ENCODE measurements at places on chromosomes 2 and 18. TPM values are rescaled to one million over a fixed set of nuclear protein-coding genes. Genes with fewer than 3 reads are reported as not detected.

GRCh38 chr2:144941743-144942488 is 422.0 kb upstream of the ZEB2 start:
- H3K4me1 ChIP-seq, result no peaks in the 10 kb centered on the region
- H3K36me3 ChIP-seq, result no peaks in the 10 kb centered on the region
- no peak overlapping the region for H3K27ac ChIP-seq

GRCh38 chr2:191637182-191638078 is 40.5 kb upstream of the NABP1 start:
- H3K4me1 ChIP-seq, result peaks cover 42% of the 10 kb centered on the region
- peak overlapping the region; percentile 64 for H3K27ac ChIP-seq

DNA sequence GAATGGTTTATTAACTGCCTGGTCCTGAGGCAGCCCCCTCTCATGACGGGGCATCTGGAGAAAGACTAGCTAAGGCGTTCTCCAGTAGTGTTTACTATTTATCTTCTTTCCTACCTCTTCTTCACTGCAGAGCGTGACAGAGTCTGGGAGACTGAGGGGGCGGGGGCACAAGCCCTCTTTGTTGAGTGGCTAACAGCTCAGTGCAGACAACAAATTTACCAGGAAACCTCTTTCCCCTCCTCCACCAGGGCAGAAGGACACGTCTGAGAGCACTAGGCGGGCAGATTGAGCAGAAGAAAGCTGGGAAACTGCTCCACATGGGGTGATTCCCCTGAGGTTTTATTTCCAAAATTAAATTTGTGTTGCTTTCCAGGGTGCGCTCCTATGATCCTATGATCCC is 322.1 kb downstream of the CNTNAP5 start:
- no peaks in the 10 kb centered on the region for H3K4me1 ChIP-seq
- no peaks in the 10 kb centered on the region for H3K27me3 ChIP-seq
- H3K4me3 ChIP-seq, result no peak overlapping the region
- H3K27ac ChIP-seq, result no peak overlapping the region
- DNase-seq, result no peak
- no peaks in the 10 kb centered on the region for H3K36me3 ChIP-seq

ZNF804A gene
- not detected for total RNA-seq

DNA sequence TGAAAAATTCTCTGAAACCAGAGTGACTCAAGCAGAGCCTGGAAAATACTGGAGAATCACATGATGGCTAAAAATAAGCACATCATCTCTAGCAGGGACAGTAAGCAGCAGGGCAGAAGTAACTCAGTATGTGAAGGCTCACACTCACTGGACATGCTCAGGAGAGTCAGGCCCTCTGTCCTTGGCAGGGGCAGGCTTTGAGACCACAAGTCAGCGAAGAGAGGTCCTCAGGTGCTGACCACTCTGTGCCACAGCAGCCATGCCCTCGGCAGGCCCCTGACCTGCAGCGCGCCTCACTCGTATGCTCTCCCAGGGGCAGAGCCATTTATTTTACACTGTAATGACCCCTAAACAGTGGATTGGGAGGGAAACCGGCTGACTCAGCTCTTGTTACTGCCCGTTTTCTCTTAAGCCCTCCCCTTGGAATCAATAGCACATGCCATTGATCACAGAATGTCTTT is 76.8 kb downstream of the MAPRE2 start:
- no peak overlapping the region for H3K27ac ChIP-seq
- peaks cover 5% of the 10 kb centered on the region for H3K36me3 ChIP-seq
- H3K27me3 ChIP-seq, result no peaks in the 10 kb centered on the region
- peaks cover 8% of the 10 kb centered on the region for H3K4me1 ChIP-seq
- no peak for DNase-seq
- no peak overlapping the region for H3K4me3 ChIP-seq

DNA sequence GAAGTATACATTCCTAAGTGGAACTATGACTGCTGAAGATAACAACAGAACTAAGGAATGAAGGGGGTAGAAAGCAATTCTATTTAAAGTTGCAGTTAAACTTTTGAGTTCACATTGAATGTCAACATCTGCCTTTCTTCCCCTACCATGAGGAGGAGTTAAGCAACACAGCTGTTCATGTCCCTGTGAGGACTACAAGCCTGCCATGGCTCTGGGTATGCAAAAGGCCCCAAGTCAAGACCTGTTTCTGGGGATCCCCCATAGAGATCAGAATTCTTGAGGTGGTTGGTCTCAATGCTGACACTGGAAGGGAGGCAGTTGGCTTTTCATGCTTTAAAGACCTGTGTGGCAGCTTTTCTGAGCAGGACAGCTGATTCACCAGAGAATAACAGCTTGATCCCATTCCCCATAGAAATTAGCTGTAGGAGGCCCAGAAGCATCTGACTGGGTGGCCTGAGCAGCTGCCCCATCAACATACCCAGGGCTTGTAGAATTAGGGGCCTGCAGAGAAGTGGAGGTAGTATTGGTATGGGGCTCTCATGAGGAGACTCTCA is 131.0 kb downstream of the SETBP1 start:
- no peak overlapping the region for H3K27ac ChIP-seq
- H3K4me3 ChIP-seq, result no peak overlapping the region
- H3K4me1 ChIP-seq, result no peaks in the 10 kb centered on the region
- DNase-seq, result no peak
- H3K27me3 ChIP-seq, result no peaks in the 10 kb centered on the region
- no peaks in the 10 kb centered on the region for H3K36me3 ChIP-seq

DNA sequence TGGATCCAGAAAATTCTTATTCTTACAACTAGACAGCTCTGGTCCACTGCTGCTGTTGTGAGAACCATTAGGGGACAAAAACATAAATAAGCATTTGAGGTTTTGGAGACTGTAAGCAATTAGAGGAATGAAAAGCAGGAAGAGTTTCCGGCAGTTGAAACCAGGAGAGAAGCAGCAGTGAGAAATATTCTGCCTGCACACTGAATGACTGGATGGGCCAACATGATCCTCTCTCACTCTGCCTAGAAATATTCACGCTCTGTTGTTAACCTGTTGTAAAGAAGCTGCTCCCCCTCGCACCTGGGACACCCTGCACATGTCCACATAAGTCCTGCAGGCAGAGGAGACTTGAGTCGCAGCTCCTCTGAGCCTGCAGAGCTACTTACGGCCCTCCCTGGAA is 60.4 kb upstream of the RNF152 start:
- H3K4me1 ChIP-seq, result no peaks in the 10 kb centered on the region
- no peaks in the 10 kb centered on the region for H3K36me3 ChIP-seq
- DNase-seq, result no peak

- H3K4me1 ChIP-seq, result no peaks in the 10 kb centered on the region
- H3K27me3 ChIP-seq, result no peaks in the 10 kb centered on the region
- H3K4me3 ChIP-seq, result no peak overlapping the region
These were observed 5.5 kb upstream of the TMEM214 start for GRCh38 chr2:27027211-27027651.

KCNG2 gene
- total RNA-seq, result not detected

DNA sequence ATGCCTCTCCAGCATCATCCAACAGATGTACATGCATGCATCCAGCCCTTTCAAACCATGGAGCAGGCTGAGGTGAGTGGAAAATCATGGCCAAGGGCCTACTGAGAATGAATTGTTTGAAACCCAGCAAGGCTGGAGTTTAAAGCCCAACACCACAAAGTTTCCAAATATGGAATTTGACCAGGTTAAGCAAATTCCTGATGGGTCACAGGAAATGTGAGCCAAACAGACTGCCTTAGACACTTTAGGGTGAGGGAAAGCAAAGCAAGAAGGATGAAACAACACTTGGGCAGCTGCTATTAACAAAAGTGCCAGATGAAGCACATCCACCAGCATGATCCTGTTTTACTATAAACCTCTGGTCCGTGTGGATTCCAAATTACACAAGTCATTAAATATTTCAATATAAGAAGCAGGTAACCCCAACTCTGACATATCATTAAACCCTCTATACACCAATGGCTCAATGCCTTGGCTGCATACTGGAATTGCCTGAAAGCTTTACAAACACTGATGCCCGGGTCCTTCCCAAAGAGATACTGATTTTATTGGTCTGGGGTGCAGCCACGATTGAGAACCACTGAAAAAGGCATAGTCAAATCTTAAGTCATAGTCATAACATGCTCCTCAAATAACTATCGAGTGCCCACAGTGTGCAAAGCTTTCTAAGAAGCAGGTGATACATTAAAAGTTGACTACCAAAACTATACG is 9.1 kb downstream of the KLF7 start:
- H3K4me1 ChIP-seq, result peaks cover 59% of the 10 kb centered on the region
- DNase-seq, result no peak
- H3K4me3 ChIP-seq, result no peak overlapping the region
- H3K36me3 ChIP-seq, result no peaks in the 10 kb centered on the region
- H3K27ac ChIP-seq, result no peak overlapping the region

DNA sequence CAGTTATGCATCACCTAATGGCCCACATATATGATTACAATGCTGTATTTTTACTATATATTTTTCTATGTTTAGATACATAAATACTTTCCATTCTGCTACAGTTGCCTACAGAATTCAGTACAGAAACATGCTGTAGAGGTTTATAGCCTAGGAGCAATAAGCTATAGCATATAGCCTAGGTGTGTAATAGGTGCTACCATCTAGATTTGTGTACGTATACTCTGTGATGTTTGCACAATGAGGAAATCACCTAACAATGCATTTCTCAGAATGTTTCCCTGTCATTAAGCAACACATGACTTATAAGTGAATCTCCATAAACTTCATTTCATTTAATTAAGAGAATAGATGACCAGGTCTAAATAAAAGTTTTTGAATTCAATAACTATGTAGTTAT is 43.5 kb downstream of the SLC38A11 start:
- H3K27me3 ChIP-seq, result no peaks in the 10 kb centered on the region
- H3K4me3 ChIP-seq, result no peak overlapping the region
- no peaks in the 10 kb centered on the region for H3K36me3 ChIP-seq
- no peak overlapping the region for H3K27ac ChIP-seq
- no peak for DNase-seq
- H3K4me1 ChIP-seq, result no peaks in the 10 kb centered on the region

DNA sequence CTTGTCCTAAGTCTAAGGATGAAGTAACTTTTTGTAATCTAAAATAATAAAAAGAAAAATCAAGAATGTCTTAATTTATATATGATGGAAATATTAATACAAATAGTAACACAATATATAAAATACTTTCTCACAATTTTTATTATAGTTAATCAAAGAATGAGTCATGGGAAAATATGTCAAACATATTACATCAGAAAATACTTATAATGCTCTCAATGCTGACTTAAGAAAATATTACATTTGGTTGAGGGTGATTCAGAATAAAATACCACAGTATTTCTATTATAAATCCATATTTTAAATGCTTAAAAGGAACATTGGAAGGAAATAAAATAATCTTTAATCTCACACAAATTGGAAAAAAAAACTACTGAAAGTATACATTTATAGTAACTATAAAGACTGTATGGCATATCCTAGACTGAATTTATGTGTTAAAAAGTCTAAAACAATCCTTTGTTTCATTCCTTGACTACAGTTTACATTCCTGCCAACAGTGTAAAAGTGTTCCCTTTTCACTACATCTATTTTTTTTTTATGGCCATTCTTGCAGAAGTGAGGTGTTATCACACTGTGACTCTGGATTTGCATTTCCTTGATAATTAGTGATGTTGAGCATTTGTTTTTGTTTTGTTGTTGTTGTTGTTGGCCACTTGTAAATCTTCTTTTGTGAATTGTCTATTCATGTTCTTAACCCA is 1573.5 kb upstream of the ACVR2A start:
- H3K36me3 ChIP-seq, result no peaks in the 10 kb centered on the region
- H3K4me1 ChIP-seq, result no peaks in the 10 kb centered on the region
- no peak overlapping the region for H3K4me3 ChIP-seq
- no peaks in the 10 kb centered on the region for H3K27me3 ChIP-seq
- no peak overlapping the region for H3K27ac ChIP-seq

DCDC2C gene
- not detected for total RNA-seq

DNA sequence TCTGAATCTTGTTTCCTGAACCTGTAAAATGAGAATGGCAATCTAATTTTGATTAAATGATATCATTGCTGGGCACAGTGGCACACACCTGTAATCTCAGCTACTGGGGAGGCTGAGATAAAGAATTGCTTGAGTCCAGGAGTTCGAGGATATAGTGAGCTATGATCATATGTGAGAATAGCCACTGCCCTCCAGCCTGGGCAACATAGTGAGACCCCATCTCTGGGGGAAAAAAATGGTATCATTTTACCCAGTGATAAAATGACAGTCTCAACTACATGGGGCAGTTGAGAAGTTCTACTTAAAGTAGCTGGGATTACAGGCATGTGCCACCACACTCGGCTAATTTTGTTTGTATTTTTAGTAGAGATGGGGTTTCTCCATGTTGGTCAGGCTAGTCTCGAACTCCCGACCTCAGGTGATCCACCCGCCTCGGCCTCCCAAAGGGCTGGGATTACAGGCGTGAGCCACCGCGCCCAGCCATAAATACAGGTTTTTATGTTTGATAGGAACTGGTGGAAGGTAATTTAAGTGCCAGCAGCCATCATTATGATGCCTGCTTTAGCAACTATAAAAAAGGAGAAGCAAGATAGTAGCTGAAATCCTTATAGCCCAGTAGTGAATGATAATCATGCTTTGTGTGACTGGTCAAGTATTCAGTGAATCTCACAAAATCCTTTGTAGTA is 17.0 kb downstream of the BZW1 start:
- H3K27ac ChIP-seq, result no peak overlapping the region
- no peak overlapping the region for H3K4me3 ChIP-seq
- no peak for DNase-seq
- H3K4me1 ChIP-seq, result no peaks in the 10 kb centered on the region
- H3K36me3 ChIP-seq, result no peaks in the 10 kb centered on the region
- H3K27me3 ChIP-seq, result no peaks in the 10 kb centered on the region

DNA sequence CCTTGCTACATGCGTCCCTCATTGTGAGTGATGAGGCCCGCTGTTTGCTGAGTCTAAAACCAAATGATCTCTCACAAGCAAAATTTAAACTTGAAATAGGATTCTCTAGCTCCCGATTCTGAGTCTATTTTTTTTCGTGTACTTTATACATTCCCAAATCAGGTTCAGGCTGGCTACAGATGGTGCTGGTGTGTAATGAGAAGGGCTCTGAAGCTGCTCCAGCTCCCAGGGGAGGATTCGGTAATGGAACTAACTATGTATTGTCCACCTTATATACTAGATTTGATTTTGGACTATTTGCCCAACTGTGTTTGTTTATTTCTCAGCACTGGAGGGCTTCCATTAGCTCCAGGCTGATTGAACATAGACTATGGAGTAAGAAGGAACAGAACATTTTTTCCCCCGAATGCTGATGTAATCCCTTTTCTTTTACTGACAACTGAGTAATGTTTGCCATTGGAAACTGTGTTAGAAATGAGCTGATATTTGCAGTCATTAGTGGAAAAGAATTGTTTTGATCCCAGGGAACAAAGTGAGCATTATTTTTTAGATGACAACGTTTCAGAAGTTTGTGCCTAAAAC is 274.0 kb upstream of the FIGN start:
- H3K4me1 ChIP-seq, result no peaks in the 10 kb centered on the region
- no peak for DNase-seq
- H3K36me3 ChIP-seq, result no peaks in the 10 kb centered on the region
- no peak overlapping the region for H3K27ac ChIP-seq

- no peak overlapping the region for H3K27ac ChIP-seq
- H3K4me1 ChIP-seq, result no peaks in the 10 kb centered on the region
- H3K4me3 ChIP-seq, result no peak overlapping the region
- H3K27me3 ChIP-seq, result no peaks in the 10 kb centered on the region
- H3K36me3 ChIP-seq, result no peaks in the 10 kb centered on the region
These were observed 35.0 kb downstream of the PXDN start for GRCh38 chr2:1709335-1709605.

- no peaks in the 10 kb centered on the region for H3K4me1 ChIP-seq
- DNase-seq, result no peak
- no peaks in the 10 kb centered on the region for H3K36me3 ChIP-seq
- no peak overlapping the region for H3K4me3 ChIP-seq
These were observed 529.5 kb upstream of the CDH2 start for GRCh38 chr18:28706397-28706796.

GRCh38 chr2:190254063-190254850 is 65.4 kb downstream of the HIBCH start:
- no peak overlapping the region for H3K4me3 ChIP-seq
- no peak for DNase-seq
- H3K4me1 ChIP-seq, result no peaks in the 10 kb centered on the region
- H3K36me3 ChIP-seq, result no peaks in the 10 kb centered on the region
- no peaks in the 10 kb centered on the region for H3K27me3 ChIP-seq
- no peak overlapping the region for H3K27ac ChIP-seq

Data from CD8-positive, alpha-beta memory T cell (primary cell).